Endodermal cell (in vitro differentiated cells): ENCODE measurements at places on chromosomes 6 and 20.

DNA sequence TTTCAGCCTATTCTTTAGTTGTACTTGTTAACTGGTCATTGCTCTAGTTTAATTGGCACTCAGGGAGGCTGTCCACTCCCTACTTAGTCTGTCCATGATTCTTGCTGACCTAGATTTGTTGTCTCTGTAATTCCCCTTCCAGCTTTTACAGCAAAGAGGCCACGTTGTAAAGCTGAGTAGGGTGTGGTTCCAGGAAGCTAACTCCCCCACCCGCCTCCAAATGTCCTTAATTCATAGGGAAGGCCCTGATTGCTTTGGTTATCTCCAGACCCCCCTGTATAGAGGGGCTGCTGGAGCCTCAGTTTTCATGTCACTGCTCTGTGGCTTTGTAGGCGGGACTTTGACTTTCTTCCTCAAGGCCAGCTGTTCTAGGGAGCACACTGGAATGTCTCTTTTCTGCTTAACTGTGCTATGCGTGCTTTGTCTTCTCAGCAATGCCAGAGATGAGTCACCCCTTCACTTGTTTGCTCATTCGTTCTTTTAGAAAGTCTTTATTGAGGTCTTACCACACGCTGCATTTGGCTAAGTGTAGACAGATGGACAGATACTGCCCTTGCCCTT, 175.1 kb upstream of the JAG1 start:
- H3K27me3 ChIP-seq, result no peaks in the 10 kb centered on the region
- no peak for DNase-seq
- no peaks in the 10 kb centered on the region for H3K4me1 ChIP-seq

GRCh38 chr6:3108746-3109414, 9.6 kb upstream of the BPHL start:
- H3K27me3 ChIP-seq, result no peaks in the 10 kb centered on the region
- no peaks in the 10 kb centered on the region for H3K4me1 ChIP-seq
- no peak overlapping the region for H3K4me3 ChIP-seq
- no peak overlapping the region for H3K27ac ChIP-seq
- peak; percentile 11 for DNase-seq

DNA sequence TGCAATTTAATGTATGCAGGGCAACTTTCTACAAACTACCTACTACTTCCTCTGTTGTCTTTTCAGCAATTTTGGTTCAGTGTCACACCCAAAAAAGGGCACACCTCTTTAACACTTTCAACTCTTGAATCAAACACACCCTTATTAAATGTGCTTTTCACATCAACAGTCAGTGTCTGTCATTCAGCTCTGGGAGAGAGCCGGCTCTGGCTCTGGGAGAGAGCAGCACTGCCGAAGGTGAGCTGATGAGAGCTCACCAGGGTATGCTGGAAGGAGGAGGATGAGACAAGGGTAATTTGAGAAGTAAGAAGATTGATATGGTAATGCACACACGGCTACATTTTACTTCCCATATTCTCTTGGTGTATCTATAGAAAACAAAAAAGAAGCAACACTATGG, 134.3 kb downstream of the RTN4IP1 start:
- H3K27me3 ChIP-seq, result no peaks in the 10 kb centered on the region
- H3K4me3 ChIP-seq, result no peak overlapping the region
- H3K36me3 ChIP-seq, result no peaks in the 10 kb centered on the region
- no peak overlapping the region for H3K27ac ChIP-seq

DNA sequence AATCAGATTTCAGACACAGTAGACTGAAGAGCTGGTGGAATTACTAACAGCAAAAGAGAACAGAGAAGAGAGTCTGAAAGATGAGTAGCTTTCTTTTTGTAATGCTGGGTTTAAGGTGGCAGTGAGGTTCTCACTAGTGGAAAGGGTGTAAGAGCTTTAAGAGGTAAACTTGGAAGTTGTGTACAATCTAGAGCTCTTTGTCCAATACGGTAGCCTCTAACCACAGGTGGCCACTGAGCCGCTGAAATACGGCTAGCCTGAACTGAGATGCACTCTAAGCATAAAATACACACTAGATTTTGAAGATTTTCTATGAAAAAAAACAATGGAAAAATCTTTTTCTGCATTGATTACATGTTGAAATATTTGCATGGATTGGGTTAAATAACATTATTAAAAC, 4.0 kb downstream of the ELOVL2 start:
- no peak overlapping the region for H3K27ac ChIP-seq
- H3K4me1 ChIP-seq, result peaks cover 23% of the 10 kb centered on the region
- no peak for DNase-seq
- peaks cover 12% of the 10 kb centered on the region for H3K36me3 ChIP-seq
- H3K27me3 ChIP-seq, result no peaks in the 10 kb centered on the region
- H3K4me3 ChIP-seq, result peak overlapping the region; percentile 86

DNA sequence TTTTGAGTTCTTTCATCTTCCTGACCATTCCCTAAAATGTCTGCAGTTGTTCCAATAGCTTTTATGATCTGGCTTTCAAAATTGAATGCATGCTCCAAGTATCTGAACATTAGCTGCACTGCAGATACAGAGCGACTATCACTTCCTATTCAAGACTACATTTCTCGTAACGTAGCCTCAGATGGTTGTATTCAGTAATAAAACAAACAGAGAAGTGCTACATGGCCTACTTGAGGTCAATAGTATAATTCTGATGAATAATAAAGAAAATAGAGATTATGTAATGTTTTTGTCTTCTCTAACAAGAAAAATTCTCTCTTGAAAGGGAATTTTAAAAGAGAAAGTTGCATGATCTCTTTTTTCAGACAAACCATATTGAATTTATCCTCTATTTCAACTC, 333.9 kb upstream of the IRAK1BP1 start:
- no peak for DNase-seq
- no peak overlapping the region for H3K27ac ChIP-seq

- no peaks in the 10 kb centered on the region for H3K4me1 ChIP-seq
- no peak for DNase-seq
- no peaks in the 10 kb centered on the region for H3K36me3 ChIP-seq
- no peak overlapping the region for H3K4me3 ChIP-seq
Measured at GRCh38 chr6:102115911-102116310, 722.4 kb downstream of the GRIK2 start.

- no peaks in the 10 kb centered on the region for H3K27me3 ChIP-seq
- no peaks in the 10 kb centered on the region for H3K4me1 ChIP-seq
- no peak for DNase-seq
Measured at GRCh38 chr6:119575721-119576120, 226.2 kb upstream of the MAN1A1 start.

DNA sequence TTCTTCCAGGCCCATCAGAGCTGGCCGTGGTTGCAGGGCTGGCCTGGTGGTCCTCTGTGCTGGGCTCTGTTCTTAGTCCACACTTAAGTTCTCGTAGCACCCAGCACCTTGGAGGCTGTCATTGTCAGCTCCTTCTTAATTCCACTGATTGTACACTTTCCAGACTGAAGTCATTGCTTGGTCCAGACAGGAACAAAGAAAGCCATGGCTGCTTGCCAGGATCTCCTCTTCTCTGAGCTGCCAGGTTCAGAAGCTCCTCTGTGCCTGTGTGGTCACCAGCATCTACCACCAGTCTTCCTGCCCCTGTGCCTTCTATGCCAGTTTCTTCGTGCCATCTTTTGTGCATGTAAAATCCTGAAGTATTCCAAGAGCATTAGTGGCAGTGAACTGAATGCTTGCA, 39.5 kb upstream of the PCMTD2 start:
- H3K27me3 ChIP-seq, result peaks cover 43% of the 10 kb centered on the region
- H3K4me3 ChIP-seq, result no peak overlapping the region
- DNase-seq, result no peak
- no peak overlapping the region for H3K27ac ChIP-seq

DNA sequence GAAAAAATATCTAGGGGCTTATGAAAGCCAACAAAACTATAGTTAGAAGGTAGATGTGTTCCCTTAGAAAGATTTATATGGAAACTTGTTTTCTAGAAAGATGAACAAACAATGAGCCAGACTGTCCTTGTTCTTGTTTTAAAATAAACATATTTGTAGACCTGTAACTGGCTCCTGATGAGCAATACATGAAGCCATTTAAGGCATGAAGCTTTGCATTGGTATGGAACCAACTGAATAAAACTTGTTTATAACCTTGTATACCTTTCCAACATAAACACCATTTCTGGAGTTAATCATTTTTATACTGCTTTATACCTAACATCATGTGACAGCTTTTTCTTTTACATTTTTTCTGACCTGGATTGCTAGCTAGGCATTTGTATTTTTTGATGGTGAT, 247.8 kb downstream of the PRL start:
- H3K36me3 ChIP-seq, result peaks cover 85% of the 10 kb centered on the region
- no peaks in the 10 kb centered on the region for H3K27me3 ChIP-seq
- H3K4me3 ChIP-seq, result no peak overlapping the region

- no peak overlapping the region for H3K27ac ChIP-seq
- no peaks in the 10 kb centered on the region for H3K27me3 ChIP-seq
- no peak overlapping the region for H3K4me3 ChIP-seq
- H3K36me3 ChIP-seq, result no peaks in the 10 kb centered on the region
- no peaks in the 10 kb centered on the region for H3K4me1 ChIP-seq
Measured at GRCh38 chr6:148389086-148389485, 46.4 kb downstream of the SASH1 start.

DNA sequence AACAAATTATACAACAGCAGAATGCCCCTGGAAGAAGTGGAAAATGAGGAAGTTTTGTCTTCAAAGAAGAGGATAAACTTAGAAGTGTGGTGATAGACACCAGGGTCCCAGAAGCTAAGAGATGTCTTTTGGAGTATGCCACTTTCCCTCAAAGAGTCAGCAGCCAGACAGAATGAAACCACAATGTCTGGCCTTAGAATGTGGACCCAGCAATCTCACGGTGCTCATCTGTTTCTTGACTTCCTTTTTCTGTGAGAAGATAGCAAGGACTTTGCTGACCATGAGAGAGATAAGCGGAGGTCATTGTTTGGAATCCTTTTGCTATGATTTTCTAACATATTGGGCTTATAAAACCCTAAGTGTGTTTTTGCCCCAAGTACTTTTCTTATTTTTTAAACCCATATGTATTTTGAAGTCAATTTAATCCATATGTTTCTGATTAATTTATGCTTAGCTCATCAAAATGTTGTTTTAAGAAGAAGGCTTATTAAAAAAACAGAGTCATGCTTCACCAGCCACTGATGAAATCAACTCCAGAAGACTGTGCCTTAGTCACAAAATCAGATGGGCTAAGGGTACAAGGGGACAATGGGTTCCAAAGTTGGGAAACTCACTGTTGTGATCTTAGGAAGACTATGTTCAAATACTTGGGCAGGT, 451.2 kb upstream of the JAG1 start:
- H3K4me3 ChIP-seq, result no peak overlapping the region
- H3K27ac ChIP-seq, result no peak overlapping the region
- no peaks in the 10 kb centered on the region for H3K36me3 ChIP-seq
- no peaks in the 10 kb centered on the region for H3K4me1 ChIP-seq

DNA sequence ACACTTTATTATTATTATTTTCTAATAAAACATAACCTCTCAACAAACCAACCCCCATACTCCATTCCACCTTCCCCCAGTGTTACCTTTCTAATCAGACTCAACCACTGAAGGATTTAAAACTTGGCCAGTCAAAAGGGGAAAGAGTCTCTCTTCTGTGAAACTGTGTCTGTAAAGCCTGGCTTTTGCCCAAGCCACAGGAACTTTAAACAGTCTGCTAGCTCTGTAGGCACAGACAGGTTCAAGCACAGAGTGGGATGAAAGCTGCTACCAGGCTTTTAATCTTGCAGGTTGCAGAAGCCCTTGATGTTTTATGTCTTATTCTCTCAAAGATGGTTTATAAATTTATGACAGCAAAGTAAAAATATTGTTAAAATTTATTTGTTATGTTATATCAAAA, 585.7 kb downstream of the TENT5A start:
- no peaks in the 10 kb centered on the region for H3K27me3 ChIP-seq
- H3K27ac ChIP-seq, result no peak overlapping the region
- no peak overlapping the region for H3K4me3 ChIP-seq
- DNase-seq, result no peak
- no peaks in the 10 kb centered on the region for H3K4me1 ChIP-seq

GRCh38 chr6:56690519-56691285, 48.0 kb upstream of the DST start:
- no peak for DNase-seq
- H3K4me3 ChIP-seq, result no peak overlapping the region
- H3K4me1 ChIP-seq, result peaks cover 3% of the 10 kb centered on the region
- H3K27ac ChIP-seq, result no peak overlapping the region

DNA sequence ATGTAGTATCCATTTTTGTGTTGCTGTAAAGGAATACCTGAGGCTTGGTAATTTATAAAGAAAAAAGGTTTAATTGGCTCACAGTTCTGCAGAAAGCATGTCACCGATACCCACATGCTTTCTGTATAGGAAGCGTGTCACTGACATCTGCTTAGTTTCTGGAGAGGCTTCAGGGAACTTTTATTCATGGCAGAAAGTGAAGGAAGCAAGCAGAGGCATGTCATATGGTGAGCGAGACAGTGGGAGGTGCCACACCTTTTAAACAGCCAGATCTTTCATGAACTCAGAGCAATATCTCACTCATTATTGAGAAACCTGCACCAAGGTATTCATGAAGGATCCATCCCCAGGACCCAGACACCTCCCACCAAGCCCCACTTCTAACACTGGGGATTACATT, 3.5 kb downstream of the SUMO4 start:
- no peak for DNase-seq
- H3K27me3 ChIP-seq, result no peaks in the 10 kb centered on the region
- H3K27ac ChIP-seq, result no peak overlapping the region
- peaks cover 89% of the 10 kb centered on the region for H3K36me3 ChIP-seq

DNA sequence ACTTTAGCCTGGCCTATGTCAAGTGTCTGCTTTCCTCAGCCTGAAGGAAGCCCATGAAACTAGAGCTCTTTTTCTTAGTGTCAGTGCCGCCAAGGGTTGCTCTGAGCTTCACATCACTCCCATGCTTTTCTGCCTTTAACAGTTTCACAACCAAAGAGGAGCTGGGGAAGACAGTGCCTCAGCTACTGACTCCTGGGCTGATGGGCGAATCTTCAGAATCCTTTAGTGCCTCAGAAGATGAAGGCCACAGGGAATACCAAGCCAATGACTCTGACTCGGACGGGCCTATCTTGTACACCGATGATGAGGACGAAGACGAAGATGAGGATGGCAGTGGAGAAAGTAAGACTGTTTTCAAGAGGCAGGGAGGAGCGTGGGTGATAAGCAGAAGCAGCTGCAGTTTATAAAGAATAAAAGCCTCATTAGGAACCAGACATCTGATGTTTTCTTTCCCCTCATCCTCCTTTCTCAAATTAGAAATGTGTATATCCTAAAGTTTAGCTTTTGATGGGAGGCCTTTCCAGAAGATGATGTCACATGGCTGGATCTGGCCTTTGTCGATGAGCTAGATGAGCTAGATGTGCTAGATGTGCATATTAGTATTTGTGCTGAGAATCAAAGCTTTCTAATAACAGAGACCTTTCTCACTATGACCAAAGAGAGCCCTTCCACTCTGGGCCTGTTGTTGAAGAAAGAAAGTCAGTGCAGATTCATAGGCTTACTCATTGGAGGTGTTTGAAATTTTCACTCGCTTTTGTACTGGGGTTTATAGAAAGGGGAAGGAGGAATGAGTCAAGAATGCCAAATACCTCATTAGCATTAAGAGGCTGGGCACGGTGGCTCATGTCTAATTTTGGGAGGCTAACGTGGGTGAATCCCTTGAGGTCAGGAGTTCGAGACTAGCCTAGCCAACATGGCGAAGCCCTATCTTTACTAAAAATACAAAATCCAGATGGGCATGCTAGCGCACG, 70.7 kb upstream of the LTV1 start:
- no peaks in the 10 kb centered on the region for H3K4me1 ChIP-seq
- DNase-seq, result no peak
- H3K27me3 ChIP-seq, result no peaks in the 10 kb centered on the region
- H3K36me3 ChIP-seq, result peaks cover 94% of the 10 kb centered on the region
- H3K4me3 ChIP-seq, result no peak overlapping the region
